Right renal pelvis (tissue), 4 donors: ENCODE measurements at places on chromosomes 12 and 14. TPM values are rescaled to one million over a fixed set of nuclear protein-coding genes. Genes with fewer than 3 reads are reported as not detected.

Gene TAS2R14
- 3.3 TPM for polyA plus RNA-seq

Gene PTCSC3
- polyA plus RNA-seq, result 0.13 TPM

Gene TAS2R10
- polyA plus RNA-seq, result 1.5 TPM

Gene ANO4
- 0.93 TPM for polyA plus RNA-seq

Gene LRRC10
- not detected for polyA plus RNA-seq

DNA sequence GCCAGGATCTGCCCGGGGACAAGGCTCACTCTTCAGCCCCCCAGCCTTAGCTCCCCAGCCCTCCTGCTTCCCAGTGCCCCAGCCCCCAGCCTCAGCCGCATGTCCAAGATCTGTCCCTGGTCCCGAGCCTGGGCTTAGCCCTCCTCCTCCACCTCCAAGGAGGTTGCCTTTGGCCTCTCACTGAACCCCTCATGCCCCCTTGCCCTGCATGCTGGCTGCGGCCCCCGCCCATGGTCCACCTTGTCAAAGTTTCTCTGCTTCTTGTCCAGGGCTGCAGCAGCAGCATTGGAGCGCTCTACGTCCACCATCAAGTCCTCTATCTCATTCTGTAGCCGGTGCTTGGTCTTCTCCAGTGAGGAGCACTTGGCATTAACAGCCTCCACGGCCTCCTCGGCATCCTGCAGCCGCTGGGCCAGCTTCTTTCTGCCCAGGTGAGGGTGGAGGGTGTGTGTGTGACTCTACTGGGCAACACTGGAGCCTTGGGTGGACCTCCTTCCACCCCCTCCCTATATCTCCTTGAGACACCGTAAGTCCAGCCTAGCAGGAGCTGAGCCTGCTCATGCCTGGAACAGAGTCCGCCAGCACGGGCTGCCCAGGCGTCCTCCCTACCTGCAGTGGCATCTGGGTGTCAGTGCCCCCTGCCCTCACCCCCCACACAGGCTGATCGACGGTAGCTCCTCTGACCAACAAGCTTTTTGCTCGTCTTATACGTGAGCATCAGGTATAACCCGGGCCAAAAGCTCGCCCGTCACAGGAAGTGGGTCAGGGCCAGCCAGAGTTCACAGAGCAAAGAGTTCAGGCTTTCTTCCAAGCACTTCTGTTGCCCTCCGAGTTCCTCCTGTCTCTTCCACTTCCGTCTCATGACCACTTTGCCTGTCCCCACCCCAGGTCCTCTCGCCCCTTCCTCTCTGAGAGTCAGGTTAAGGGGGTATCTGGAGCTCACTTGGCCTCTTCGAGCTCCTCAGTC lies 11.4 kb downstream of the CMTM5 start:
- DNase-seq, result no peak

- DNase-seq, result no peak
Observed at GRCh38 chr12:3661028-3661427, 91.9 kb downstream of the CRACR2A start.

DNA sequence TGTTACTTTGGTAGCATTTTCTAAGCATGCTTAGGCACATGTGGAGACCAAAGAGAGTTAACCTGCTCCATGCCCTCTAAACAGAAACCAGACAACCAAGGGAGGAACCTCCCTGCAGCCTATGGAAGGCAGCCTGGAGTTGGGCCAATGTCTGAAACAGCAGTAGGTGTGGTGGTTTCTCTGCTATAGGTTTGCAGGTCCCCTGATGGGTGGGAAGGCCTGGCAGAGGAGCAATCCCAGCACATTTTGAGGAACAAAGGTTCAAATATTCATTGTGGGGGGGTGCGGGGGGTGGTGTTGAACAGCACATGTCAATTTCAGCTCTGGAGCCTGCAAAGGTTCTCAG lies 65.4 kb downstream of the DACT1 start:
- DNase-seq, result no peak

DNA sequence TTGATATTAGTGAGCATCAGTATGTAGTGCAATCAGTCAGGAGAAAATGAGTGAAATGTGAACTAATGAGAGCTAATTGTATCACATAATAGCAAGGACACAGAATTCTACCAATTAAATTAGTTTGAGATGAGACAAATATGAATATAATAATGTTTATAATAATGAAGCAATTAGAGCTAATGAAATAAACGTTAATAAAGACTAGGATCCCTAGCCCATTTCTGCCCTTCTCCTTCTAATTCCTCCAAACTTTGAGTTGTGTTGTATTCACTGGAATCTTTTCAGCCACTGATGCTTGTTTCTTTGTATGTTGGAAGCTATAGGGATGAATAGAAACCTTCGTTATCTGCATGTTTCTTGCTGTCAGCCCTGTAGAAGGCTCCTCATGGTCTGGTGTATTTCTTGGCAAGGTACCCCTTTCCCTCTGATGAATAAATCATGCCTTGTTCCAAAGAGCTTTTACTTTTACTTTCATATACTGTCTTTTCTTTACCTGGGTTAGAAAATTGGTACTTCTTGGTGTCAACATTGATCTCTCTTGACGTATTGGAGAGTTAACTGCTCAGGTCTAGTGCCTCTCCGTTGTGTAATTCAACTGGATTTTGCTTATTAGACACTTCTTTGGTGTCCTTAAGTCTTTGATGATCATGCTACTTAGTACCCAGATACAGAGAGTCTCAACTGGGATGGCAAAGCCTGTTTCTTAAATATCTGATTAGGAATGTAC lies 154.8 kb downstream of the PTCSC3 start:
- no peak for DNase-seq

GRCh38 chr14:21734457-21735074 lies 60.9 kb upstream of the OR4E1 start:
- peak; percentile 16 for DNase-seq

- no peak for DNase-seq
Observed at GRCh38 chr14:71610797-71611196, 321.4 kb upstream of the RGS6 start.
